ENCODE measurements at places on chromosomes 2 and 18.

- no peaks in the 10 kb centered on the region for H3K27me3 ChIP-seq
- no peak overlapping the region for H3K27ac ChIP-seq
Measured at GRCh38 chr2:145106293-145106692, 586.4 kb upstream of the ZEB2 start.

DNA sequence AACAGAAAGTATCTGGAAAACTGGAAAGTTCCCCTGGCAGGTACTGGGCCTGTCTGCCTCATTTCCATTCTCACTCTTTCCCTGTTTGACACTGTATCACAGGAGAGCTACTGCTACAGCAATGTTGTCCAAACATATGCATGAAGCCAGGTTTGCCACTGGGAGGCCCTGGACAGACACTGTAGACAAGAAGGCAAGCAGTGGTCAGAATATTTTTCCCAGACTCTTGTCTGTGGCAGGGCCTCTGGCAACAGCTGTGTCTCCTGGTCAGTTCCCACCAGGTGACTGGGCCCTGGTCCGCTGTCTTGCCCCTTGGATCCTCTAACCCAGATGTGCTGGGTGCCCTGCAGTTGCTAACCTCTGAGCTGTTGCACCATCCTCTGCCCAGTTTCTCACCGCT lies 178.9 kb upstream of the FANCL start:
- no peak overlapping the region for H3K4me3 ChIP-seq
- H3K27me3 ChIP-seq = no peaks in the 10 kb centered on the region
- H3K4me1 ChIP-seq = no peaks in the 10 kb centered on the region

GRCh38 chr18:57185434-57185833 lies 38.5 kb downstream of the BOD1L2 start:
- H3K4me1 ChIP-seq = no peaks in the 10 kb centered on the region
- no peaks in the 10 kb centered on the region for H3K27me3 ChIP-seq
- H3K4me3 ChIP-seq = no peak overlapping the region
- H3K36me3 ChIP-seq = no peaks in the 10 kb centered on the region
- DNase-seq = no peak

DNA sequence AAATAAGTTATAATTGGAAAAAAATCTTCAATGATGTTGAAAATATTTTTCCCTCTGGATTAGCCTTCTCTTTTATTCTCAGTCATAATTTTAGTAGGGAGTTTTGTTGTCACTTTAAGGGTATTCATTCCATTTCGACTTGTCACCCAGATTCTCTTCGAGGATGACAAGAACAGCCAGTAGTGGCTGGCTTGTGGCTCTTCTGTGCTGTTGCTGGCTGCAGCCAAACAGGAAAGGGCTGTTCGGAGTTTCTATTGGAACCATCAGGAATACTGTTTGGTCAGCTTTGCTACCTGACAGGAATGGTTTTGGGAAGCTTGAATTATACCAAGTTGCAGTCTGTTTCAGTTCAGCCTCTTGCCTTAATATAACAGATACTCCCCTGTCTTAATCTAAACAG lies 41.6 kb downstream of the MGAT5 start:
- no peaks in the 10 kb centered on the region for H3K27me3 ChIP-seq
- no peak overlapping the region for H3K27ac ChIP-seq
- H3K4me1 ChIP-seq = no peaks in the 10 kb centered on the region
- H3K36me3 ChIP-seq = no peaks in the 10 kb centered on the region
- no peak for DNase-seq
- no peak overlapping the region for H3K4me3 ChIP-seq

DNA sequence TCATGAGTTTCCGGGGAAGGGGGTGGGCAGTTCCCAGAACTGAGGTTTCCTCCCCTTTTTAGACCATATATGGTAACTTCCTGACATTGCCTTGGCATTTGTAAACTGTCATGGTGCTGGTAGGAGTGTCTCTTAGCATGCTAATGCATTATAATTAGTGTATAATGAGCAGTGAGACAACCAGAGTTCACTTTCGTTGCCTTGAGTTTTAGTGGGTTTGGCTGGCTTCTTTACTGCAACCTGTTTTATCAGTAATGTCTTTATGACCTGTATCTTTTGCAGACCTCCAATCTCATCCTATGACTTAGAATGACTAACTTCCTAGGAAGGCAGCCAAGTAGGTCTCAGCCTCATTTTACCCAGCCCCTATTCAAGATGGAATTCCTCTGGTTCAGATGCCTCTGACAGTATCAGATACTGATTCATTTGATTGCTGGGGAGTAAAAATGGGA lies 447.3 kb downstream of the XIRP2 start:
- H3K27ac ChIP-seq = no peak overlapping the region
- H3K36me3 ChIP-seq = no peaks in the 10 kb centered on the region
- H3K27me3 ChIP-seq = no peaks in the 10 kb centered on the region
- no peak for DNase-seq
- no peak overlapping the region for H3K4me3 ChIP-seq

DNA sequence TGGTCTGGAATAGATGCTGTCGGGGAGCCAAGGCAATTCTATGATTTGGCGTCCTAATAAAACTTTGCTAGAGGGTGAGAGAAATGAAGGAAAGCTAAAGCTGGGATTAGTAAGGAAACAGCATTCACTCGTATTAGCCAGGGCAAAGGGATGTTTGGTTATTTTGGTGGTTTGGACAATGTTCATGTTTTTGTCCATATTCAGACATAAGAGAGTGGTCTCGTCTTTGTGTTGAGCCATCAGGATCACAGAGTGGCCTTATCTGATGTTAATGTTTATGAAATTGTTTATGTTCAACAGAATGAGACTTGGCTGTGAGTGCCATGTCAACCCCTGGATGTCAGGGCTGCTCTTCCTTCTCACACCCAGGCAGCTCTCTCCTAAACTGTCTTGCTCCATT lies 58.9 kb upstream of the EPC2 start:
- no peak overlapping the region for H3K27ac ChIP-seq
- DNase-seq = no peak
- no peaks in the 10 kb centered on the region for H3K27me3 ChIP-seq
- no peaks in the 10 kb centered on the region for H3K36me3 ChIP-seq
- H3K4me3 ChIP-seq = no peak overlapping the region
- no peaks in the 10 kb centered on the region for H3K4me1 ChIP-seq

DNA sequence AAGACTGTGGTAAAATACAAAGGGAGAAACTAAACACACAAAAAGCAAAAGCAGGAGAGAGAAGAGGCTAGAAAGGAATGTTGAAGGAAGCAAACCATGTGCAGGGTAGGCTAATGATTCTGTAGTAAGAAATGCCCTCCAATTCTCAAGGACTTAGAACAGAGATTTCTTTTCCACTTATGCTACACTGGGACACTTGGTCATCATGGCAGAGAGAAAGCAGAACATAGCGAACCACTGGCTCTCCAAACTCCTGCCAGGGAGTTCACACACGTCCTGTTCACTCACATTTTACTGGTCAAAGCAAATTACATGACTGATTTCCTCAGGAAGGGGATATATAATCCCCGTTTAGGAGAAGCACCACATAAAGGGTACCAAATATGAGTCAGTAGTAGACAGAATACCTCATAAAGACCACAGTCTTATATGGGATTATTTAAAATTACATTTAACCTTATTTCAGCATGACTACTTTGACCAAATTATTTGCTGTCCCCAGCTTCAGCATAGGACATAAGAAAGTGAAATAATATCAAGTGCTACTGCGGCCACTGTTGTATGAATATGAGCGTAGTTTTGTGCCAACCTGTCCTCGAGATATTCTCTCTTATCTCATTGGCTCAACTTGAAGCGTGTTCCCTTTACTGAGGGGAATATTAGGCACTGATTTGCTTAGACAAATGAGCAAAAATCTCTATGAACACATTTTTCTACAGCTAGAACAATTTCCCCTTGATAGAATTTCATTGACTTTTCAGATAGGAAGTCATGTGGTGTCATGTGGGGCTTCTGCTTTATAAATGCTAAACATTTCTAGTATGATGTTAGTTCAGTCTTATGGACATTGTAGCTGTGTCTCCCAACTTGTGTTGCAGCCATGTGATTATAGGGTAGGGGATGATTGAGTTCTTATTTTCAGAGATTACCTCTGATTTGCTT lies 81.7 kb downstream of the FAM161A start:
- no peak overlapping the region for H3K27ac ChIP-seq
- DNase-seq = no peak
- no peaks in the 10 kb centered on the region for H3K27me3 ChIP-seq
- no peaks in the 10 kb centered on the region for H3K36me3 ChIP-seq
- no peaks in the 10 kb centered on the region for H3K4me1 ChIP-seq

- H3K36me3 ChIP-seq = no peaks in the 10 kb centered on the region
- H3K27ac ChIP-seq = peak overlapping the region; percentile 3
- no peaks in the 10 kb centered on the region for H3K27me3 ChIP-seq
- no peak overlapping the region for H3K4me3 ChIP-seq
- DNase-seq = no peak
Measured at GRCh38 chr18:58638441-58638840, 9.6 kb upstream of the ALPK2 start.

- DNase-seq = no peak
- H3K4me1 ChIP-seq = peaks cover 11% of the 10 kb centered on the region
- H3K36me3 ChIP-seq = no peaks in the 10 kb centered on the region
Measured at GRCh38 chr2:236236559-236237452, 27.4 kb downstream of the ASB18 start.

- no peak overlapping the region for H3K27ac ChIP-seq
- no peaks in the 10 kb centered on the region for H3K4me1 ChIP-seq
- H3K4me3 ChIP-seq = no peak overlapping the region
- H3K36me3 ChIP-seq = peaks cover 11% of the 10 kb centered on the region
Measured at GRCh38 chr2:206031162-206031784, 54.7 kb downstream of the INO80D start.

- H3K27me3 ChIP-seq = no peaks in the 10 kb centered on the region
- peaks cover 4% of the 10 kb centered on the region for H3K4me1 ChIP-seq
- H3K36me3 ChIP-seq = no peaks in the 10 kb centered on the region
- H3K4me3 ChIP-seq = no peak overlapping the region
- no peak for DNase-seq
- H3K27ac ChIP-seq = no peak overlapping the region
Measured at GRCh38 chr2:46066601-46067000, 230.6 kb upstream of the EPAS1 start.
